ENCODE measurements at places on chromosomes 7 and 10.

DNA sequence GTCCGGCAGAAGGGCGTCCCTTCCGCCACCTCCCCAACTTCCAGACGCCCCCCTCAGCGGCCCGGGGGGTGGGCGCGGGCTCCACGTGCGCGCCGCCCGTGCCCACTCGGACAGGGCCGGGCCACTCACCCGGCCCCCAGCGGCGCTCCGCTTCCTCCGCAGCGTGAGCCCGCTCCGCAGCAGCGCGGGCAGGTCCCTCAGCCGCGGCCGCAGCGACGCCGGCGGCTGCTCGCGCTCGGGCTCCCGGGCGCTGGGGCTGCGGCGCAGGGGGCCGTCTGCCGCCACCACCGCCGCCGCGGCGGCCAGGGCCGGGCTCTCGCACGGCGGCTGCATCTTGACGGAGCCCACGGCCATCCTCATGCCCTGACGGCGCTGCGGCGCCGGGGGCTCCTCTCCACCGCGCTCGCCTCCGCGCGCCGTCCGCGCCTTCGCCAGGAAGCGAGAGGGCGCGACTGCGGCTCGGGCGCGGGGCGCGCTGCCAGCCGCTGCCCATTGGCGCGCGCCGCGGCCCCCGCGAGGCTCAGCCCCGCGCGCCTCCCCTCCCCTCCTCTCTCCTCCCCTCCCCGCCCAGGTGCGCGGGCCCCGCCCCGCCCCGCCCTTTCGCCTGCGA lies at the start of gene RAPGEF5:
RAPGEF5 (minus strand) TSS at position 454 of the 610 bp plus-strand sequence; CDS start at position 360, 94 bp downstream.
- DNase-seq = no peak

GRCh38 chr7:71095266-71095860 lies 36.6 kb upstream of the GALNT17 start:
- no peak for DNase-seq

GRCh38 chr7:112023786-112024185 lies 182.4 kb downstream of the DOCK4 start:
- DNase-seq = no peak

- DNase-seq = no peak
Measured at GRCh38 chr7:152395112-152395511, 40.7 kb downstream of the KMT2C start.

- DNase-seq = no peak
Measured at GRCh38 chr7:85630904-85631600, 444.2 kb upstream of the SEMA3D start.

- DNase-seq = no peak
Measured at GRCh38 chr10:31952066-31952465, 23.4 kb upstream of the ARHGAP12 start.

GRCh38 chr7:94250987-94251386 lies 143.7 kb upstream of the COL1A2 start:
- DNase-seq = no peak

- no peak for DNase-seq
Measured at GRCh38 chr10:116526219-116526618, 19.5 kb upstream of the PNLIP start.

- no peak for DNase-seq
Measured at GRCh38 chr10:66823301-66823700, 102.5 kb upstream of the LRRTM3 start.

DNA sequence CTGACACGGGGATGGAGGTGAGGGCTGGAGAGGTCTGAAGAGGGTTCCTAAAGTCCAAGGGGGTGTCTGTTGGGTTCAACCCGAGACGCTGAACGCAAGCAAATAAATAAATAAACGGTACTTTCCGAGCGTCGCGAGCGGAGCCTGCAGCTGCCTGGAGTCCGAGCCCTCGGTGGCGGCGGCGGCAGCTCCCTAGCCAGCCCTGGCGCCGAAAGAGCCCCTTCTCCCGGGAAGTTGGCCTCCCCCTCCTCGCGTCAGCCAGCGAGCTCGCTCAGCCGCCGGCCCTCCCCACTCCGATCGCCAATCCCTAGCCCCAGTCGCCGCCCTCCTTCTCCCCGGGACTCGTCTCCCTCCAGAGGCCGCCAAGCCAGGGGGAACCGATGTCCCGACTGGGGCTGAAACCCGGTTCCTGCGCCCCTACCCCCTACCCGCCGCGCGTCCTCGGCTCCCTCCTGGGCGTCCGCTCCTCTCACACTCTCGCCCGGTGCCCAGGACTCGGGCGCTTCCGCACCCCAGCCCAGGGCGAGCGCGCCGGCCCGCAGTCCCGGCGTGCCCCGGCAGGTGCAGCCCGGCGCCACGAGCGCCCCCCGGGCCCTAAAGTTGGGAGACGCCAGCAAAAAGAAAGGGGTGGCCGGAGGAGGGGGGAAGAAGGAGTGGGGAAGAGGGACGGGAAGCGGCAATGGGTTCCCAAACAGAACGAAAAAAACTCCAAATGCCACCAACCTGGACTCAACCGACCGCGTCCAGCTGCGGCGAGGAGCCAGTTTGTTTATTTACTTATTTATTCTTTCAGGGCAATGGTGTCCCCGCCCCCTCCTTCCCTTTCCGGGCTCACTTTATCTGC lies at the start of gene GFRA1:
GFRA1 (minus strand) TSS at position 767 of the 844 bp plus-strand sequence. CDS start 1,177 bp downstream, outside the sequence.
- no peak for DNase-seq

- DNase-seq = no peak
Measured at GRCh38 chr10:127200646-127201045, 4.3 kb upstream of the INSYN2A start.

- DNase-seq = no peak
Measured at GRCh38 chr7:64555046-64555445, 7.8 kb downstream of the ZNF680 start.

DNA sequence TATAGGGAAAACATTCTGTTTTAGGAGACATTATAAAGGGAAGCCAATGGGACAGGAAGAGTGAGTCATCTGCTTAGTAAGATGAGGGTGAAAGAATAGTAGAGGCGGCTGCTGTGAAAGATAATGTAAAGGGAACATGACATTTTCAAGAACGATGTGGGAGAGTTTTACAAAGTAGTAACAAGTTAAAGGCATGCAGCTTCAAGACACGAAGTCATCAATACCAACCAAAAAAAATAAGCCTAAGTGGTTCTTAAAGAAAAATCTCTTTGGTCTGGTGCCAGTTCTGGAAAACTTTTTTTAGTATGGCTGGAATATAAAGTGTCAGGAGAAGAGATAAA lies 6.1 kb downstream of the GSTO1 start:
- DNase-seq = no peak

- DNase-seq = no peak
Measured at GRCh38 chr7:148807436-148807835, 76.7 kb downstream of the EZH2 start.

DNA sequence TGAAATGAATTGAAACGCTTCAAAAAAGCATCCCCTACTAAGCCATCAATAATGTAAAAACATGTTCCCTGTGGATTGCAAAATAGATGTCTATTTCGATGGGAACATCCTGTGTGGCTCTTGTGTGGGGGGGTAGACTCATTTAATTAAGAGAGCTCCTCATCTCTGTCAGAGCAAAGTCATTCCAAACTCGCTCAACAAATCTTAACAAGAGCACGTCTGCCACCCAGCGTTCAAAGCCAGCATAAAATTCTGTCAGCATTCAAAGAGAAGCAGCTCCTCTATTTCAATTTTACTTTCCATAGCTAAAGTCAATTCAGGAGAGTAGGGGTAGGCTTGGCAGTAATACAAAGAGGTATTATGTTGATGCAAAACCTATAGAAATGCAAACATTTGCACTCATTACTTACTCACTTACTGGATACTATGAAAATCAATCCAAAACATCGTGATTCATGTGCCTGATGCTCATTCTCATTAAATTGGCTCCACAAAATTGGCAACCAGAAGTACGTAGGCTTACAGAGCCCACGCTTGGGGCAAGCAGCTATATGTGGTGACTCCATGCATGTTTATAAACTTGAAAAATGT lies 114.9 kb downstream of the IPMK start:
- no peak for DNase-seq

GRCh38 chr7:134359787-134360432 lies 43.2 kb upstream of the SLC35B4 start:
- no peak for DNase-seq

GRCh38 chr10:48487244-48487643 lies 117.6 kb downstream of the ARHGAP22 start:
- DNase-seq = no peak

GRCh38 chr7:124497176-124497575 lies 268.4 kb downstream of the GPR37 start:
- no peak for DNase-seq

DNA sequence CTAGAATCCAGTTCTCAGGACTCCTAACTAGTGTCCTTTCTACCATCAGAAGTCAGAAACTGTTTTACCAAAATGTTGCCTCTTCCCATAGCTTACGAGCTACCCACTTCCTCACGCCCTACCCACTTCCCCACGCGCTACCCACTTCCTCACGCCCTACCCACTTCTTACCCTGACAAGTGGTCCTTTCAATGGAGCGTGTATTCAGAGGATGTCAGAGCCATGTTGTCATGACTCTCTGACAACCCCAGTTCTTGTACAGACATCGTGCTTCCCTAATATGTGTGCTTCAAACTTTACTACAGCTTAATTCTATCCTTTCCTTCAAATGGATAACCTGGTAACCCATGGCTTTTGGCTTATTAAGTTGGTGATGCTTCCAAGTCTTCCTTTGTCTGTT lies 84.8 kb upstream of the PHF14 start:
- no peak for DNase-seq

GRCh38 chr10:117424883-117425649 lies 49.8 kb upstream of the PDZD8 start:
- no peak for DNase-seq

DNA sequence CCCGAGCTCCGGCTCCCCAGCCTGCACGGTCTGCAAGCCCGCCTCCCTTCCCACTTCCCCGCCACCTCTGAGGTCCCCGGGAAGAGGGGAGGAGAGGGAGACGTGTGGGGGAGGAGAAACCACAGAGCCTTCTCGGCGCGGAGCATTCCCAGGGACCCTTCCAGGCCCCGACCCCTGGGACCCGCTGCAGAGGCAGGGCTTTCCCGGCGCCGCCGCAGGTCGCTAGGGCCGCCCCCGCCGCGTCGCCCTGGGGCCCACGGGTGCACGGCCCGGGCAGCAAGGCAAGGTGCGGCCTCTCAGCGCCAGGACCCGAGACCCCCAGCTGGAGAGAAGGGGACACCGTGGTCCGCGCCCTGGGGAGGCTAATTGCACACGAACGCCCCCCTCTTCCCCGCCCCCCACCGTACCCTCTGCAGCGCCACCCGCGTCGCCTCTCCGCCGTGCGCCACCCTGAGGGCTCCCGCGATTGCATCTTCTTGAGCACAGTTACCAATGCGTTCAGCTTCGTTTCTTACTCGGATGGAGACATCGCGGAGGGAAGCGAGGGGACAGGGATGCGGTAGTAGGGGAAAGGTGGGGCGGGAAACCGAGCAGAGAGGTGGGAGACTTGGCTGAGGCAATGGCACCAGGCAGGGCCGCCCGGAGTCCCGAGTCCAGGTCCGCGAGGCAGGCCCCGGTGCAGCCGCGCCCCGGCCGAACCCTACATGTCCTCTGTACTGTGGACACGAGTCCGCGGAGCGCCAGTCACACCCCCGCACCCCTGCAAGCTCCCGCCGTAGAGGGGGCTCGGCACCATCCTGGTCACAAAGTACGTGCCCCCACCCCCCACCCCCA lies 28.9 kb downstream of the SKIDA1 start:
- peak; percentile 87 for DNase-seq

DNA sequence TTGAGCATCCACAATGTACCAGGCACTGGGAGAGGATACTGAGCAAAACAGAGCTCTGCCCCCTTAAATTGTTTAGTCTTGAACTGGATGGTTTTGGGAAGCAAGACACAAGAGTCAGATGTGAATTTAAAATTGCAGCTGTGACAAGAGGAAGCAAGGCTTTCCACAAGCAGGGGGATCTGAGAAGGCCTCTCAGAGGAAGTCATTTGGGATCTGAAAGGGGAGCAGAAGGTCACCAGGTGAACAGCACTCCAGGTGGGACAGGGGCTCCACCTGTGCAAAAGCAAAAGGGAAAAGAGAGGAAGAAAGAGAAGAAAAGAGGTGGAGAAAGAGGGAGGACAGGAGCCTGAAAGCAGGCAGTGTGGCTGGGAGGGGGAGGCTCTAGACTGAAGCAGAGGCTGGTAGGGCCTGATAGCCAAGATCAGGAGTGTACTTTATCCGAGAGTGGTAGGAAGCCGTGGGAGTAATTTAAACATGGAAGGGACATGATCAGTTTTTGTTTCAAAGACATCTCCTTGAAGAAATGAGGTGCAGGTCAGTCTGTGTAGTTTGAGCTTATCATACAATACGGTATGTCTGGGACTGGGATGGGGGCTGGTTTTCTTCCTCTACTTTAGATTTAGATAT lies 76.1 kb upstream of the DUSP5 start:
- no peak for DNase-seq

DNA sequence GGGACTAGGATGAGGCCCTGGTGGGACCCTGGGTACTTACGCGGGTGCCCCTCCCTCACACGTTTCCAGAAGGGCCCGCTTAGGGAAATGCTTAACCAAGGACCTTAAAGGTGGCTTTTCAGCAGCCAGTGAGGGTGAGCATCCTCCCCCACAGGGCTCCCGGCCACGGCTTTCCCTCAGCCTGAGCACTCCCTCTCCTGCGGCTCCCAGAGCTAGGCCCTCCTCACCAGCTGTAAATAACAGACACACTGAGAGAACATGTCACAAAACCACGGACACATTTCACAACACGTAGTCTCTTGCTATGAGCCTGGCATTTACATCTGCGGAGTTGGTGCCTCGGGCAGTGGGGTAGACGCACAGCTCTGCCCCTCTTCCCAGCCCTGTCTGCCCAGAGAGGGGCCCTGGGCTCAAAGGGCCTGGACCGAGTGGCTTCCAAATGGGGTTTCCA lies 25.2 kb downstream of the GRID1 start:
- DNase-seq = no peak

- no peak for DNase-seq
Measured at GRCh38 chr7:123727071-123727837, 21.5 kb downstream of the WASL start.

GRCh38 chr7:532379-533143 lies 12.9 kb upstream of the PDGFA start:
- no peak for DNase-seq

DNA sequence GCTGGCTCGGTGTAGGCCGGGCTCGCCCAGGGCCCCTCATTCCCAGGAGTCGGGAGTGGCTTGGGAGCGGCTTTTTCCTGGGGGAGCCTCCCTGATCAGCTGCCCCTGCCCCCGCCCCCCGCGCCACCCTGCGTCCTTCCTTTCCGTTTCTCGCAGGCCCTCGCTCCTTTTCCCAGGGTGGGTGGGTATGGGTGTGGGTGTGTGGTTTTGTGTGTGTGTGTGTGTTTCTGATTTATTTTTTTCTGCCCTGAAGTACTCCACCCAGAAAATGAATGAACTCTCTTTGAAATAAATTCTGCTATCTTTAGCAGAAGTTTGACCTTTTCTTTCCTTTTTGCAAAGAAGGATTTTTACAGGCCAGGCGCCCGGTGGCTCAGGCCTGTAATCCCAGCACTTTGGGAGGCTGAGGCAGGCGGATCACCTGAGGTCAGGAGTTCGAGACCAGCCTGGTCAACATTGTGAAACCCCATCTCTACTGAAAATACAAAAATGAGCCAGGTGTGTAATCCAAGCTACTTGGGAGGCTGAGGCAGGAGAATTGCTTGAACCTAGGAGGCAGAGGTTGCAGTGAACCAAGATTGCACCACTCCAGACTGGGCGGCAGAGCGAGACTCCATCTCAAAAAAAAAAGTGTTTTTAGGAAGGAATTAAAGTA lies 30.0 kb upstream of the AP5Z1 start:
- DNase-seq = no peak
